ENCODE measurements at places on chromosomes 4 and X.

- no peak for DNase-seq
These were observed 535 bp downstream of the WAS start for GRCh38 chrX:48684134-48684533.

- DNase-seq, result no peak
These were observed 26.4 kb upstream of the PROM1 start for GRCh38 chr4:16110199-16110598.

GRCh38 chrX:38718311-38718710, 82.9 kb upstream of the MID1IP1 start:
- DNase-seq, result no peak

DNA sequence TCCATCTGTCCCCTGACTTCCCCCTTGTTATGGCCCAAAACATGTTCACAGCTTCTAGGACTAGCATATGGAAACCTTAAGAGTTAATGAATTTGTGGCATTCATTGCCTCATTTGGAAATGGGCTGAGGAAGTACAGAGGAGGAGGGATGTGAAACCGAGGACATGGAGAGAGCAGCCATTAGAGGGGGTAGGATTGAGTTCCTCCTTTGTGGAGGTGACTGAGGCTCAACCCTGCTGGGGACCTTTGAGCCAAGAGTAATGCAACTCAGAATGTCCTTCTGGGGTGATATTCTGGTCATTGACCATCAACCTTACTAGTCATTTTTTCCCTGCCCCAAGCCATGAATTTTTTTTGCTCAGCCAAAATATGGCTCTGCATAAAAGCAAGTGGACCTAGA, 109.4 kb downstream of the ZNF518B start:
- no peak for DNase-seq

DNA sequence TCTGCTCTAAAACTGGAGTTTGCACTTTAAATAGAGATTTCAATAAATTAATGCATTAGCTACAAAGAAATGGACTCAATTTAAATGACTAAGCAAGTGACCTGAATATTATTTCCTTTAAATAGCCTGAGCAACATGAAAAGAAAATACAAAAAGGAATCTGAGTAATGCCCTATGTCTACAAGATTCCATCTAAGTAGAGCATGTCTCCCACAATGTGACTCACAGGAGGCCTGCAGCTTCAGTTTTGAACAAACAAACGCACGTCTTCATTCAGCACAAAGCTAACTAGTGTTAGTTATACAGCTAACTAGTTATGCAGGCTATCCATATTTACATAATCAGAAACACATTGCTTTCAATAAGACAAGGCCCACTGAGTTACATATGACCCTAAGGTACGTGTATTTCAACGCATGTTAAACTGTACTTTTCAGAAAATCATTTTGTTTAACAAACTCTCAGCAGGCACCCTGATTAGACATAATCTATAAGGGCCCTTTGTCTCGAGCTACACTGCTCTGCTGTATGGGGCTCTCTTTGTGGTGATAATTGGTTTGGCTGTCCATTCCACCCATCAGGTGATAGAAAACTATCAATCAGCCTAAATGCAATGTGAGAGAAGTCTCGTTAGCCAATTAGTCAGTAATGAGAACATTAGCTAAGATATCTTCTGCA, 116.5 kb downstream of the MAML3 start:
- DNase-seq, result no peak

GRCh38 chr4:97978791-97979488, 164.3 kb downstream of the STPG2 start:
- no peak for DNase-seq

GRCh38 chrX:74902806-74903205, 22.4 kb downstream of the NEXMIF start:
- DNase-seq, result no peak

DNA sequence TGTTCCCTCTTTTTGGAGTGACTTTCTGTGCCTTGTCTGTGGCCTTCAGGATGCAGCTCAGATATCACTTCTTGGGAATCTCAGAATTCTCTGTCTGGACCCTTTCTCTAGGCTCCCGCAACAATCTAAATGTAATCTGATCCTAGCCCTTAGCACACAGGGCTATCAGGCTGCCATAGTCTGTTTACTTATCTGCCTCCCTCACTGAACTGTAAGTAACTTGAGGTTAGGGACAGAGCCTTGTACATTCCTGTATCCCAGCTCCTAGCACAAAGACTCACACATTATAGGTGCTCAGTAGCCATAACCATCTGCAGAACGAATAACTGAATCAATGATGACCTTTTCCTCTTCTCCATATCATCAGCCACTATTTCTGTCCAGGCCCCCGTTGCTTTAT, 69.5 kb downstream of the RTL9 start:
- no peak for DNase-seq

DNA sequence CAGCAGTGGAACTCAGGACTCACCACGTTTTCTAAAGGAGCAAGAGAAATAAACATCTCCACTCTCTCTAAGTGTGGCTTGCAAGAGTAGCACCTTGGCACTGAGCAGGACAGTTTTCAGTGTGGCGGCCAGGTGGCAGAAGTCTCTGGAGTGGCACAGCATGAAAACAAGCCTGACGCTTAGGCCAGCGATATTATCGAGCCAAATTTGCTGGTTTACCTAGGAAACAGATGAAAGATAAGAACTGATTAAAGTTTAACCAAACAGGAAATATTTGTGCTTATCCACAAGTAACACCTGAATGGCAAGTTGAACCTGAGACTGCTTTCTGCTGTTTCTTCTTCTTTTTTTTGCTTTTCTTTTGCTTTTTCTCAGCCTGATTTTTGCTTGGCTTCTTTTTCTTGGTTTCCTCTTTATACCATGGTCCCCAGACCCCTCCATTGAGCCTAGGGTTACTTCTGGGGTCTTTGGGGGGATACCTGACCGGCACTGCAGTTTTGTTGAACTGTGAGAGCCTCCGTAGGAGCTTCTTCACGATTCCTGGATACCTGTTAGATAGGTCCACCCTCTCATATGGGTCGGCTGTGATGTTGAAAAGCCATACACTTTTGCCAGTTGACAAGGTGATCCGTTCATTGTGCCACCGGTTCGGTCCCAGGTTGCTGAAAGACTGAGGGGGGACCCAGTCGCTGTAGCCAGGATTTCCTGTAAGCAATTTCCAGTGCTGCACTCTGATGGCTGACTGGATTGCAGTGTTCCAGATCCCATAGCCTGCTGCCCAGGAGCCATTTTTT, 77.3 kb downstream of the ARSJ start:
- DNase-seq, result peak; percentile 75

DNA sequence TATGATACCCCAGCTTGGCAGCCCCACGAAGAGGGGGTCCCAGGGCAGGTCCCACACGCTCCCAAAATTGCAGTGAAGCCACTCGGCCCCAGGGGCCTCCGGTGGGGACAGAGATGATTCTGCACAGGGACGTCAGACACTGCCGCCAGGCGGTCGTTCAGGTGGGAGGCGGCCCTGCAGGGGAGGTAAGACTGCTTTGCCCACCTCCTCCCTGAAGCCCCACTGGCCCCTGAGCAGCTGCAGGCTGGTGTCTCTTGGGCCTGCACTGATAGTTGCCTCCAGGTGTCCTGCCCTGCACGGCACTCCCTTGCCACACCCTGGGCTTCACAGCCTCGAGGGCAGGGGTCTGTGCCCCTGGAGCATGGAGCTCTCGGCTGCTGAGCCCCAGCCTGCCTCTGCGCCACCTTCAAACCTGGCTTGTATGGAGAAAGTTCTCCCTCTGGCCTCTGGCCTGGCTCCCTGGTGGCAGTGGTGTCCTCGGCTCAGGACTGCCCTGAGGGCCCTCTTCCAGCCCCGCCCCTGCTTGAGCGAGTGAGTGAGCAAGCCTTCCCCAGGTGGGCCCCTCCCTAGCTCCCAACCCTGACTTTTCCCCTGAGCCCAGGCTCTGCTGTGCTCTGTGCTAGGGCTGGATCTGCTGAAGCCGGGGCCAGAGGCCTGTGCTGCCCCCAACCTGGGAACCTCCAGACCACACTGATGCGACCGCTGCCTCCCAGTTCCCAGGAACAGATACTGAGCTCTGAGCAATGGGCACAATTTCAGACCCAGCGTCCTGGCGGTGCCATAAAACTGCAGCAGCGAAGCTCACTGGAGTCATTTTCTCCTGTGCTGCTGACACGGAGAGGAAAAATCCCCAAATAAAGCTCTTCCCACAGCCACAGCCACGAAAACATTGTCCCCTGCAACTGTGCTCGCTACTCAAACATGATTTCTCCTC, 16.1 kb downstream of the ADRA2C start:
- DNase-seq, result no peak

DNA sequence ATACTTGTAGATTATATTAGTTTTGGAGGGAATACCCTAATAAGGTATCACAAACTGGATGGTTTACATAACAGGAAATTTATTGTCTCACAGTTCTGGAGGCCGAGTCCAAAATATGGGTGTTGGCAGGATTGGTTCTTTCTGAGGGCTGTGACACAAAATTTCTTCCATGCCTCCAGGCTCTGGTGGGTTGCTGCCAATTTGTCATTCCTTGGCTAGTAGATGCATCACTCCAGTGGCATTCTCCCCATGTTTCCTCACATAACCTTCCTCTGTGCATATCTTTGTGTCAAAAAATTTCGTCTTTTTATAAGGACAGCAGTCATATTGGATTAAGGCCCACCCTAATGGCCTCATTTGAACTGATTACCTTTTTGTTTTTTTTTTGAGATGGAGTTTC, 49.3 kb downstream of the APELA start:
- DNase-seq, result no peak

- no peak for DNase-seq
These were observed 1.4 kb upstream of the ARHGAP6 start for GRCh38 chrX:11666952-11667685.

- DNase-seq, result peak; percentile 10
These were observed 16.0 kb downstream of the MEPE start for GRCh38 chr4:87848622-87849351.

DNA sequence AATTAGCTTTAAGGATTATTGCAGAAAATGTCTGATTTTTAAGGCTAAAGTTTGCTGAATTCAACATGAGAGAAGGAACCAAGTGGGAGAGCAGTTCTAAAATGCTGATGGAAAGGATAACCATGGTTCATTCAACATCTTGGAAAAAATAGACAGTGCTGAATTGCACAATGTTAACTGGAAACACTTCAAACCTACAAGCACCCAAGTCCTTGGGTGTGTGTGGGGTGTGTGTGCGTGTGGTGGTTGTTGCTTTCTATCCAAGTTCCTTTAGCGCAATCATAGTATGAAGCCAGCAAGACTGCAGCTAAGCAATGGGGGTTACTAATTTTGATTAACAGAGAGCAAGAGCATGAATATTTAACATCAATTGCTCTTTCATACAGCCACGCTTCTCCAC, 29.3 kb upstream of the SCOC start:
- DNase-seq, result no peak

DNA sequence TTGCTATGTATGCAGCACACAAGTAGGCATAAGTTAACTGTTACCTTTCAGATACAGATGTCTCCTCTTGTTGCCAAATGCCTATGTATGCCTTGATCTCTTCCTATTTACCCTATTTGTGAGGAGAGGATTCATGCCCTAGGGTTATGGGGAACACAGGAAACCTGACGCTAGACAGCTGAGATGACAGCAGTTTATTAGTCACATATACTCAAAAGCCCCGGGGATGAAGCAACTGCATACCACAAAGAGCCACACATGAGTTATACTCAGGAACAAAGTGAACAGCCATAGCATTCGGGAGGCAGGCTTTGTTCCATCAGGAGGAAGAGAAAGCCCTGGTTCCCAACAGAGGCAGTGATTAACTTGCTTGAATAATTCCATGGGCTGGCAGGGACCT, 1011.7 kb upstream of the PCDH7 start:
- DNase-seq, result no peak

DNA sequence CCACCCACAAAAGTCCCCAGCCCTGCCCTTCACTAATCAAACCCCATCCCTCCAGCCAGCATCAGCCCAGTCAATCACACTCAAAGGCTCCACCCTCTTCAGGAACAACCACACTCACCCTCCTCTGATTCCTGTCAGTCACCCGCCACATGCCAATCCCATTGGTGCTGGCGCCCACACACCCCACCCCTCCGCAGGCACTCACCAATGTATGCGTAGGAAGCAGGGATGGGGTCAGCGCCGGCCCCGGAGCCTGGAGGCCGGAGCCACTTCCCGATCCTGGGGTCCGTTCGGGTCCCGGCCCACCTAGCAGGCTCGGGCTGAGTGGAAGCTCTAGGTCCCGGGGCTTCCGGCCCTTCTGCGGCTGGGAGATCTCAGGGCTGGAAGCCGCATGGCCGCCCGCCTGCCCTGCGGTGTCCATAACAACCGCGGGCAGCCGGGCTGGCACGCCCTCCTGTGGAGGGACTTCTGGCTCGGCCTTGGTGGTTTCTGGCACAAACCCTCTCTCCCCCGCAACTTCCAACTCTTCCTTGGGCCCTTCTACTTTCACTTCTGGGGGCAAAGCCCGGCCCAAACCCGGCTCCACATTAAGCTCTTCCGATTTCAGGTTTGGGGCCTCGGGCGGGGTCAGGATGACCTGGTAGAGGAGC, 7.9 kb upstream of the CFP start:
- peak; percentile 31 for DNase-seq

DNA sequence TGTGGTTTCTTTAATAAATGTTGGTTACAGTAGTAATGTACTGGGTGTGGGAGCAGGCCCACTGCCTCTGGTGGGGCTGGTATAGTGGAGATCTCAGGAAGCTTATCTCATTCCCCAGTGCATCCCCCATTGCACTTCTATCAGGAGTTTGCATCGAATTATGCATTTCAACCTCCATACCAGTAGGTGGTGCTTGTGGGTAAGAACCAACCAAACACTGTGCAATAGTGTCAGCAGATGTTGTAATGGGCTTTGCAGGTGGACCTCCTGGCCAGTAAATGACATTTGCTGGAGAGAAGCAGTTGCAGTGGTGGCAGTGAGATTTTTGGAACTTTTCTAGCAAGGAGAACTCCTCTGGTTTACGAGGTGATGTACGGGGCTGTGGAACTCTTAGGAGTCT, 150.6 kb downstream of the POU3F4 start:
- no peak for DNase-seq

DNA sequence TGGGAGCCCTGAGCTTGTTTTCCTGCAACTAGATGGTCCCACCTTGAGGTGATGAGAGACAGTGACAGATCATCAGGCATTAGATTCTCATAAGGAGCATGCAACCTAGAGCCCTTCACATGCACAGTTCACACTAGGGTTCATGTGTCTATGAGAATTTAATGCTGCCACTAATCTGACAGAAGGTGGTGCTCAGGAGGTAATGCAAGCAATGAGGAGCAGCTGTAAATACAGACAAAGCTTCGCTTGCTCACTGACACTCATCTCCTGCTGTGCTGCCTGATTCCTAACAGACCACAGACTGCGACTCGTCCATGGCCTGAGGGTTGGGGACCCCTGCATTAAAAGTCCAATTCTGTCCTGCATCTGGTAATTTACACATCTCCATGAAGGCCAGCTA, 141.6 kb downstream of the KCNIP4 start:
- DNase-seq, result no peak

DNA sequence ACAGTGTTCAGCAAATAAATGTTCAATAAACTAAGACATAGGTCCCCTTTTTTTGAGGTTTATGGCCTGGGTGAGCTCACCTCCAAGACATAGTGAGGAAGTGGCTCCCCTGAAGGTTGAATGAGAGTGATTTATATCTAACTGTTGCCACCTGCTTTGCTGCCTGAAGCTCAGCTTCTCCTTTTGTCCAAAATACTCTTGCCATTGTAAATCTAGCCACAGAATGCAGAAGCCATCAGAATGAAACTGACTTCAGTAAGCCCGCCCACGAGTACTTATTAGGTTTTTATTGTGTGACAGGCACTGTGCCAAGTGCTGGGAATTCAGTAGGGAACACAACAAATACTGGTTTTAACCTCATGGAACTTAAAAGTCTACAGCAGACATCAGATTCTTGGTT, 18.0 kb downstream of the SPINK2 start:
- no peak for DNase-seq
